EL (cell line): ENCODE measurements at places on chromosomes 4 and X.

DNA sequence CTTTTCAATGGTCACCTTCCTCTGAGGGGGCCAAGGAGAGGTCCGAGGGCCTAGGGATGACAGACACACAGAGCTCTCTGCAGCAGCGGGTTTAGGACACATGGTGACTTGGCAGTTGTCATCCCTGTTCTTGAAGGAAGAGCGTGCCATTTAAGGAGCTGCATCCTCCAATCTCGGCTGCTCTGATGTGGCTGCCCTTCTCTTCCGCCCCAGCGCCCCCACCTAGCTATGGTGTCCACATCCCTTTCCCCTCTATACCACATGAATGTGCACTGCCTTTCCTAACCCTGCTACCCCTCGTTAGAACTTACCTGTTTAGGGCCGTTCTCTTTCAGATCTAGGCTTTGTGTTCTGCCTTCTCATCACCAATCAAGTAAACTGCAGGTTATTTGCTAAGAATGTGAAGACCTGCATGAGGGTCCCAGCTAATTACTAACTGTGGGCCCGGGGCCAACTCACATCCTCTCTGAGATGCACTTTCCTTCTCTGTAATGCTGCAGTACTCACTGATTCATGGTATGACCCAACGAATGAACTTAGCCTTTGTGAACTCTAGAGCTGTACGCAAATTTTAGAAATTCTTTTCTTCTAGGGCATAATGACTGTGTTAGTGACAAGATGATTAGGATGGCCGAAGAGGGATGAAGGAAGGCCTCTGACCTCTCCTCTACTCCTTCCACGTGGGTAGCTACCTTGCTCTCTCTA, 38.2 kb downstream of the CHST7 start:
- DNase-seq: no peak

DNA sequence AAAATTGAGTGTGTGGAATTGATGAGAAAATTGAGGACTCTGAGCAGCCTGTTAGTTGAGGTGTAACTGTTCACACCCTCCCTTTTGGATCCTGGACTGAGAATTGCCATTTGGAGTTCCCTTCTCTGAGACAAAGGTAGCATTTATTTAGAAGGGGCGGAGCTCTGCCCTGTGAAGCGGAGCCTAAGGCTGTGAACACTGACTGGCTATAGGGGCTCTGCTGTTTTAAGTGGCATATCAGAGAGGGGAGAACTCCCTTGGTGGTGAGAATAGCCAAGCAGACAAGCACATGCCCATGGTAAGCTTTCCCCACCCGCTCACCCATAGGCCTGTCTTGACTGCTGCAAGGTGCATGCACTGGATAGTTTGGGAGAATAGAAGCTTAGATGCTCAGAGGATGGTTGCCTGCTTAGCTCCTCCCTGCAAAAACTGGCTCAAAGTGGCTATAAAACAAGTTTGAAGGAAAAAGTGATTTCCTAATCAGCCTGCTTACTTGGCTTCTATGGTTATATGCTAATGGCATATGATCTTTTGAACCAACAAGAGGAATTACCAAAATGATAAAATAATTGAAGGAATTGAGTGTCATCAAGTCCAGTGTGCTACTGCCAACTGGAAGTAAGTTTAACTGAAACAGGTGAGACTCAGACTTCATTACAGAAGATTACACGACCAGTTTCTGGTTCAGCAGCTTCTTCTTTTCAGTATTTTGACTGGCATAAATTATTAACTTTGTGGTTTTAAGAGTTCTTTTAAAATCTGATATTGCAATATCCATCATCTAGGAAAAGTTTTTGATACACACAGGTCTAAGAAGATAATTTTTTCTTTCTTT, 108.4 kb downstream of the AFF1 start:
- DNase-seq: no peak

GRCh38 chrX:134619838-134620237, 38.4 kb downstream of the PLAC1 start:
- DNase-seq: no peak

DNA sequence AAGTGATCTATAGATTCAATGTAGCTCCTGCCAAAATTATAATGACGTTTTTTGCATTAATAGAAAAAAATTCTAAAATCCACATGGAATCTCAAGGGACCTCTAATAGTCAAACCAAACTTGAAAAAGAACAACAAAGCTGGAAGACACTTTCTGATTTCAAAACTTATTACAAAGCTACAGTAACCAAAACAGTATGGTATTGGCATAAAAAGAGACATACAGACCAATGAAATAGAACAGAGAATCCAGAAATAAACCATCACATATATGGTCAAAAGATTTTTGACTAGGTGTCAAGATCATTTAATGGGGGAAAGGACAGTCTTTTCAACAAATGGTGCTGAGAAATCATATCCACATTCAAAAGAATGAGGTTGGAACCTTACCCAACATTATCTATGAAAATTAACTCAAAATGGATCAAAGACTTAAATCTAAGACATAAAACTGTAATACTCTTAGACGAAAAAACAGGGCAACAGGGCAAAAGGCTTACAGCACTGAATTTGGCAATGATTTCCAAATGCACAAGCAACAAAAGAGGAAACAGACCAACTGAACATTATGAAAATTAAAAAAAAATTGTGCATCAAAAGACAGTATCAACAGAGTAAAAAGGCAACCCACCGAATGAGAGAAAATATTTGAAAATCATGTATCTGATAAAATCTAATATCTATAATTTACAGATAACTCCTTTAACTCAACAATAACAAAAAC, 3.9 kb downstream of the FBXO8 start:
- DNase-seq: no peak

DNA sequence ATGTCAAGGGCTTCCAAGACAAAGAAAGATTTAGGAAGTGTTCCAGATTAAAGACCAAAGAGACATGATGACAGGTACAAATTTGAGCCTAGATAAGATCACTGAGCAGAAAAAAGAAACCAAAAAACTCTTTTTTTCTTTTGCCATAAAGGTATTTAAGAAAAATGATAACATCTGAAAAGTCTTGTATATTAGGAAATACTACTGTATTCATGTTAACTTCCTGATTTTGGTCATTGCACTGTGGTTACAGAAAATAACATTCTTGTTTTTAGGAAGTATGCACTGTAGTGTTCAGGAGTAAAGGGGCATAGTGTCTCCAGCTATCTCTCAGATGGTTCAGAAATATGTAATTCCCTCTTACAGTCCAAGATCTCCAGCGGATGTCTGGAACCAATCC, 37.1 kb downstream of the RWDD4 start:
- no peak for DNase-seq

DNA sequence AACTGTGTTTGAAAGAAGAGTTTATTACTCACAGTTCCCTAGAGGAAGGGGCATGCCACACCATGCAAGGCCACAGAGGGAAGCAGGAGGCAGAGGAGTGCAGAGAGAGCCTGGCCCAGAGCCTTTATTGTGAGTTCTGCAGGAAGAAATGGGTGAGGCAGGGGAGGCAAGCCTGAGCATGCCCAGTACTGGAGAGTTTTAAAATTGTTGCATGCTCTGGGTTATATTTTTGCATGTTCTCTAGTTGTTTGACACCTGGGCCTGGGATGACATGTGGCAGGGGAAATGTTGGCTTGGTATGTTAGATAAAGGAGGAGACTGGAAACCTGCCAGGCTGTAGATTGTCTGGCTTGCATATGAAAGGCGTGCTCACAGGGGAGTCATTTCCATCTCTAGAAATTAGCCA, 19.7 kb upstream of the CRMP1 start:
- no peak for DNase-seq

DNA sequence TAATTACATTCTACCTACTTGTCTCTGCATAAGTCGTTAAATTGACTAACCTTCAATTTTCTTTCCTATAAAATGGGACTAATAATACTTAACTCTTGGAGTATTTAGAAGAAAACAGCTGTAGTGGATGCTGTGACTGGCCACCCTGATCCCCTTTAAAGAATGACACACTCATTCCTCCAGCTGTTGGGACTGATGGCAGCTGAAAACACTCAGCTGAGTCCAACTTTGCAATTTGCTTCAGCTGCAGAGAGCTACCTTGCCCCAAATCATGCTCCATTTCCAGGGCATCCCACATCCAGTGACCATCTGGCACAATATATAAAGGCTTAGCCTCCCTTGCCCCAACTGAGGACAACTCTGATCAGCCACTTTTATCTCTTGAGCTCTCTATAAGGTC, 89.1 kb downstream of the MID1IP1 start:
- no peak for DNase-seq

- no peak for DNase-seq
Observed at GRCh38 chrX:107845625-107846024, 20.0 kb downstream of the MID2 start.

DNA sequence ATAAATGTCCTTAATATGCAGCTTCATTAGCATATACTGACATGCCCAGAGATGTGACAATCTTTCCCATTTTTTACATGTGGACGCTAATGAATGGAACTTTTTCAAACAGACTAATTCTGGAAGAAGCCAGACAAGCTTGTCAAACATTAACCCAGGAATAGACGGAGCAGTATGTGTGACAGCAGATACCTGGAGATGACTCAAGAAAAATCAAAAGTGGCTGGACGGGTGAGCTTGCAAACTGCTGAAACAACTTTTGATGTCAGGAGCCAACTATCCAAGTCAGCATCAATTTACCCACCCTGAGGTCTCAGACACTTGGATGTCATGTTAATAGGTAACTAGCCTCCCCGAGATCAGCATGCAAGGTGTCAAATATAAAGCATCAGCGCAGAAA, 183.0 kb downstream of the PACRGL start:
- no peak for DNase-seq

- peak; percentile 48 for DNase-seq
Observed at GRCh38 chr4:16443504-16444088, 217.3 kb upstream of the TAPT1 start.

DNA sequence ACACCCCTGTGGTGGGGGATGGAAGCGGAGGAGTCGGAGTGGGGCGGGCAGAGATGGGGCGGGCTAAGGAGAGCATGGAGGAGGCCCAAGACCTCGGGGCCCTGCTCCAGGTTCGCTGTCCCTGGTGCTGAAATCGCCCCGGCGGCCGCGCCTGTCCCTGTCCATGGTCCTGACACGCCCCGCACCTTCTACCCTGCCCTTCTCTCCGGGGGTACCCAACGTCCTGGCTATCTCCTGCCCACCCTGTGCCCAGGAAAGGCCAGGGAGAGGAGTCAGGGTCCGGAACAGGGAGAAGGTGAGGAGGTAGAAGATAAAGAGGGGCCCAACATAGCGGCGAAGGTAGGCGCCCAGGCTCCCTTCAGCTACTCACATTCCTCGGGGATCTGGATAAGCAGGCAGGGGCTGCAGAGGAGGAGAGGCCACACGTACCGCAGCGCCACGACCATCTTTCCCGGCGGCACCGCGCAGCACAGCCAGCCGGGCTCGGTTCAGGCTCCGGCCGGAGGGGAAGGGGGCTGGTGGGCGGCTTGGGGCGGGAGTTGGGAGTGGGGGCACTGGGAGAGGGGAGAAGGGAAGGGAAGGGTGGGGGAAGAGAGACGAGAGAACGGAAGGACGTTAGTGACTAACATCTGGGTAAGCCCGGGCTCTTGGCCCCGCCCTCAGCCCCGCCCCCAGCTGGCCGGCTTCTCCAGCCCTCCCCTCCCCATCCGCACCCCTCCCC, 10.4 kb downstream of the L1CAM start:
- peak; percentile 27 for DNase-seq

DNA sequence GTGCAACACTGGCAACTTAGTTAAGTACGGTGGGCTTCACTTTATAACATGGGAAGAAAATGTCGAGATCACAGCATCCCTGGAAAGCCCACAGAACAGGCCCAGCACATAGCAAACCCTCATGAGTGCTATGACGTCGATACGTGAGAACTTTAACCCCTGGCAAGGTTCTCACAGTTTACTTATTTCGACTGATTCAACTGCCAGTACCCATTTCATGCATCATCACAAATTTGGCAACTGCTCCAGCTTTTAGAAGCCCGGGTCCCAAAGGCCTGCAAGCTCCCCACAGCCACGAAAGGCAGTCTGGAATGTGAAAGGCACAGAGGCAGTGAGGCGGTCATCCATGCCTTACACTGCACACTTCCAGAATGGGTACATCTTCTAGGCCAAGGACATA, 41.2 kb downstream of the RELL1 start:
- peak; percentile 71 for DNase-seq

- DNase-seq: no peak
Observed at GRCh38 chr4:127006446-127006877, 626.3 kb upstream of the INTU start.

DNA sequence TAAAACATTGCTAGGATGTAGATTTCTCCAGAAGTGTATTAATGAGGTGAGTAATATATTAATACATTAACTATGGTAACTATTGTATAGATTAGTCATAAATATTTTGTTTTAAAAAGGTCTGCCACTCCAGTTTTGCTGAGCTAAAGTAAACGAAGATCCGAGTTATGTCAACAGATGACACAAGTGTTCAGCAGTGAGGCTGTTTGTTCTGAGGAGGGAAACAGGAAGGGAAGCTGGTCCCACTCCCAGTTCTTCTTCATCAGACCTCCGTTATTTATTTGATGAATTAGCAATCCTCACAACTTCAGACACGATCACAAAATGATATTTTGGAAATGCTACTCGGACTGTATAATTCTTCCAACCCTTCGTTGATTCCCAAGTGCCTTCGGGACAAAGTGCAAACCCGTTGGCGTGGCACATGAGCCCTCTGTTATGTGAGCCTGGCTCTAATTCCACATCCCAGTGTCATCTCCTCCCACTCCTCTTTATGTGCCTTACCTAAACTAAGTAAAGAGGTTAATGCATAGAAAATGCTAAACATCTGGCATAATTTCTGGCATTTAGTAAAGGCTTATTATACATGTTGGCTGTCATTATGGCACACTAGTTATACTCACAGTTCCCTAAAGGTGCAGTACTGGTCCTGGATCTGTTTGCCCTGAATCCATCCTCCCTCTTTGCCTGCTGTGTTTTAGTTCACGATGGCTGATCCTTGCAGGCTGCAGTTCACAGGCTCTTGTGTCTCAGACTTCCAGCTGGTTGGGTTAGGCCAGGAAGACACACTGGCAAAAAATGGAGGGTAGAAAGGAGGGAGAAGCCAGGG, 190.6 kb upstream of the LNX1 start:
- DNase-seq: peak; percentile 38

GRCh38 chr4:125131891-125132680, 182.7 kb upstream of the FAT4 start:
- DNase-seq: no peak

DNA sequence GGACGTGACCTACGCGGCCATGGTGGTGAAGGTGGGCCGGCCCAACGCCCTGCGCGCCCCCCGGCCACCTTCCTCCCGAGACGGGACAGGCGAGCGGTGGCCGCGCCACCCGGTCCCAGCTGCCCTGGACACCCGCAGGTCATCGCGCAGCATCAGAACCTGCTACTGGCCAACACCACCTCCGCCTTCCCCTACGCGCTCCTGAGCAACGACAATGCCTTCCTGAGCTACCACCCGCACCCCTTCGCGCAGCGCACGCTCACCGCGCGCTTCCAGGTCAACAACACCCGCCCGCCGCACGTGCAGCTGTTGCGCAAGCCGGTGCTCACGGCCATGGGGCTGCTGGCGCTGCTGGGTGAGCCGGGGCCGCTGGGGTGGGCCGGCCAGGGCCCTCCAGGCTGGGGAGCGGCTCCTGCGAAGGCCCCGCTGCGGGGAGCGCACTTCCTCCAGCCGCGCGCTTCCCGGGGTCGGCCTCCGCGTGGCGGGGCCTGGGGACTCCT, 9.0 kb upstream of the SLC26A1 start:
- DNase-seq: no peak

- DNase-seq: no peak
Observed at GRCh38 chr4:188162698-188163097, 23.5 kb downstream of the TRIML1 start.

- DNase-seq: peak; percentile 9
Observed at GRCh38 chrX:17361620-17362019, 13.4 kb upstream of the NHS start.
